Stimulated activated CD4-positive, alpha-beta T cell treated with anti-CD3 and anti-CD28 coated beads, Interleukin-4, amount 100 ng/mL, for 4 hours (primary cell): ENCODE measurements at places on chromosomes 1 and 21.

DNA sequence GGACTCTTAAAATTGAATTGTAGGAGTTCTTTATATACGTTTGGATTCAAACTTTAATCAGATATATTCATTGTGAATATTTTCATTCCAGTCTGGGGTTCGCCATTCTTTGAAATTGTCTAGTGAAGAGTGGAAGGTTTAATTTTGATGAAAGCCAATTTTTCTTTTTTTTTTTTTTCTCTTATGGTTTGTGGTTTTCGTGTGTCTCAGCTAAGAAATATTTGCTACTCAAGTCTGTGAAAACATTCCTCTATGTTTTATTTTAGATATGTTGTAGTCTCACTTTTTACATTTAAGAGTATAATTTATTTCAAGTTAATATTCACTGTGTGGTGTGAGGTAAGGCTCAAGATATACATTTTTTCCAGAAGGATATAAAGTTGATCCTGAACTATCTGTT, 220.5 kb downstream of the KCNT2 start:
- no peak for DNase-seq

GRCh38 chr1:162384601-162385279, 3.2 kb downstream of the C1orf226 start:
- no peak for DNase-seq

- peak; percentile 23 for DNase-seq
Measured at GRCh38 chr1:3907031-3907534, 7.0 kb upstream of the C1orf174 start.

DNA sequence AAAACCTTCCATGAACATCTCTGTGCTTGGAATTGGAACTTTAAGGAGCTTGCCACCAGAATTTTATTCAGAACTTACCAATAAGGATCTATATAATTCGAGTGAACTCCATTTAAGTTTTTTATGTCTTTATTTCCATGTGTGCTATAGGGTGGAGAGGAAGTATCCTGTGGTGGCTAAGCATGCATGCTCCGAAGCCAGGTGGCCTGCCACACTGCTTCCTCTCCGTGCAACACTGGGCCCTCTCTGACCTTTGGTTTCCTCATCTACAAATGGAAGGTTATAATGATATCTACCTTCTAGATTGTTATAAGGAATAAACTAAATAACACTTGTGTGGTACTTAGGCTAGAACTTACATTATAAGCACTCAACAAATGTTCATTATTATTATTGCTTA, 382.1 kb downstream of the PTPRC start:
- no peak for DNase-seq

GRCh38 chr1:225254676-225255075, 173.2 kb downstream of the LBR start:
- no peak for DNase-seq

DNA sequence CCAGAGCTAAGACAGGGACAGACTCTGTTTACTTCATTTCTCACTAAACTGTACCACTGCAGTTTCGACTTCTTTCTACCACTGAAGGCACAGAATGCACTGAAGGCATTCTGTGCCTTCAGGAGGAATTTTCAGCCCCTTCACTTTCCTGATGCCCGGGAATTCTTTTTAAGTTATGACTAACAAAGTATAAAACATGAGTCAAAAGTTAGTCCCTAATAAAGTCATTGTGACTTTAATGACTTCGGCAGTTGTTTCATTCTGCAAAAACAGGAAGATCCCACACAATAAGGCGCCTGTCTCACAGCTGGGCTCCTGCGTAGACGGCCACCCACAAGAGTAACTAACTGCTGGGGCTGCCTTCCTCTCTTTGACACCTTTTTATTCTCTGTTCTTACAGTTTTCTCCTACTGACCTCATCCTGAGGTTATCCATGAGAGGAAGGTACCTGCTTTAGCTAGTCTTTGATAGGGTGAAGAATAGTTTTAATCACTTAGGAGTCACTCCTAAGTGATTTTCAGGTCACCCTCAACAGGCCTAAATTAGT, 183.9 kb upstream of the SGIP1 start:
- DNase-seq, result no peak

GRCh38 chr1:47189844-47190508, at the start of gene PDZK1IP1:
TSS of gene PDZK1IP1 (minus strand) at chr1:47190036. CDS start at chr1:47189932, 104 bp downstream.
- DNase-seq, result no peak

- DNase-seq, result no peak
Measured at GRCh38 chr1:59378621-59379370, 81.9 kb downstream of the FGGY start.

DNA sequence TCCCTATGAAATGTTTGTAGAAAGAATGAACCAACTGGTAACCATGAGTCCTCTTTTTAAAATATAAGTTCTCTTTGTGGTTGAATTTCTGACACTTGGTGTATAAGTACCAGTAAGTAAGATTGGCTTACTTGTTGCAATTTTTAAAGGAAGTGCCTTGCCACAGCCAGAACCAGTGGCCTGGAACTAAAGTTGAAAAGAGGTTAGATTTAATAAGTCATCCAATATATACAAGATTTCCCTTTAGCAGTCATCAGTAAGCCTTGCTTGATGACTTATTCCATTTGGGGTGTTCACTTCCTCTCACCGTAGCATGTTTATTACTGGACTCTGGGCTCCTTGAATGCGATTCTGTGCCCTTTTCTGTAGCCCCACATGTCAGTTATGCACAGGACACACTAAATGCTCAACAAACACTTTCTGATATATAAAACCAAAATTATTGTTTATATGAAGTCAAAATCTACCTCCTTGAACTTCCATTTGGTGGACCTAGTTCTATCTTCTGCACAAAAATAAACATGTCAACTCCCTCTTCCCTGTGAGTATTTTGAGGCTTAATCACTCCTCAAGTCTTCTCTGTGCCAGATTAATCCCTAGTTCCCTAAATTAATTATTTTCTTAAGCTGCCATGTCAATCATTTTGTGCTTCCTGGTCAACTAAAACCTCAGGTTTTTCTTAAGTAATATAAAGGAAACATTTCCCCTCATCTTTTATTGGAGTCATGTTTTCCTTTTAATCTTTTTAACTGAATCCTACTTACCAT, 218.1 kb downstream of the ST6GALNAC3 start:
- no peak for DNase-seq

- no peak for DNase-seq
Measured at GRCh38 chr21:45079351-45079750, 5.0 kb downstream of the ADARB1 start.

GRCh38 chr1:223227486-223228196, 84.6 kb upstream of the TLR5 start:
- no peak for DNase-seq

DNA sequence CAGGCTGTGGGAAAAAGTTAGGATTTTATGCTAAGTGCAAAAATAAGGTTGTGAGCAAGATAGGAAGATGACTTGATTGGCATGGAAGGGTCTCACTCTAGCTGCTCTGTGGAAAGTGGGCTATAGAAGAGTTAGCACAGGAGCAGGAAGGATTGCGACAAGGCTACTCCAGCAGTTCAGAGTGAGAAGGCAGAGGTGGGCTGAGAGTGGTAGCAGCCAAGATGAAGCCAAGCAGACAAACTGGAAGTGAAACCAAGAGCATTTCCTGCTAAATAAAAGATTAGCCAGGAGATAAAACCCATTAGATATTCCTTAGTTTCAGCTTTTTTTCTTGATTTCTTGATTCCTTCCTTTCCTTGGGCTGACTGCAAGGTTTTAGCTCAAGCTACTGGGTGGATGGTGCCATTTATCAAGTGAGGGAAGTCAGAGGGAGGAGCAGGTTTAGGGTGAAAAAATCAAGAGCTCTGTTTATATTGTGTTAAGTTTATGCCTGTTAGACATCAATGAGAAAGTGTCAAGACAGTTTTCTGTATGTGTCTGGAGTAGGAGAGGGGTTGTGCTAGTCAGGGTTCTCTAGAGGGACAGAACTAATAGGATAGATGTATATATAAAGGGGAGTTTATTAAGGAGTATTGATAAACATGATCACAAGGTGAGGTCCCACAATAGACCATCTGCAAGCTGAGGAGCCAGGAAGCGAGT, 33.1 kb upstream of the ZNF644 start:
- no peak for DNase-seq

DNA sequence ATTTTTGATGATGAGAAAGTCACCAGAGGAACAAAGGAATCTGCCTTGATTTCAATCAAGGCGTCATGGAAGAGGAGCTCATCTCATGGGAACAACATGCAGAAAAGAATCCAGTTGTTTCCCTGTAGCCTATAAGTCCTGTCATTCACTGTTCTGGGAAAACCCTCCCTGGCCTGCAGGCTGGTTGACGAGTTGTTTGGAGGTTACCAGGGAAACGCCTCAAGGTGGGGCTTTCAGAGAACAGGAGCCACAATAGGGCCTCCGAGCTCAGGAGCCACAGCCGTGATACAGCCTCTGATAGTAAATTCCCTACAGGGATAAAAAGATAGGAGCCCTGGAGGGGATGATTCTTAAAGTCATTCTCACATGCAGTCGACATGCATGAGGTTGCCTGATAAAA, 135.2 kb downstream of the PSMG1 start:
- DNase-seq, result no peak

GRCh38 chr1:2193514-2194281, 874 bp downstream of the FAAP20 start:
- DNase-seq, result no peak

DNA sequence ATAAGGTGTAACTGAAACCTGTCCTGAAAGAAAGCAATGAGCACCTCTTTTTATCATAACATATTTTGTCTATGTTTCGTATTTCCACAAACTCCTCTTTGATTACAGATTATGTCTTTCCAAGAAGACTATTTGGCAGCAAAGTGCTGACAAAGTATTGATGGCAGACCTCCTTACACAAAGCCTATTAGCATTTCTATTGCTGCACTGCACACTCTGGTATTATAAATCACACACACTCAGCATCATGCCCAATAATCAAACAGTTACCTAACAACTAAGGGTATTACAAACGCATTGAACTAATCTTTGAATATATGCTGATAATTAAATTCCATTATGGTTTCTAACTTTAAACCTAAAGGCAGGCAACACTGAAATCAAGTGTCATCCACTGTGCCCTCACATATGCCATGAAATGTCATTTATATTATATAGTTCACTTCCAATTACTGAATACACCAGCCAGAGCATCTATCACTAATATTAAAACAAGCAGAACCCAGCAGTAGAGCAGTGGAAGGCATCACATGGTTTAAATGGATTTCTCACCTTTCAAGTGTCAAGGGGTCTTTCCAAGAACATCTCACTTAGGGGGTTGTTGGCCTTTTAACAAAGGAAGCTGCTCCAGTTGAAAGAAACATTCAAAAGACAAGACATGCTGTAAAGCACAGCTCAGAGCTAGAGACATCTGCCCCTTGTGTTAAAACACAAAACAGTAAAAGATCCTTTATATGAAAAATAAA, 239.1 kb downstream of the RERE start:
- no peak for DNase-seq
